ENCODE measurements at places on chromosomes 2 and 18. TPM values are rescaled to one million over a fixed set of nuclear protein-coding genes. Genes with fewer than 3 reads are reported as not detected.

GRCh38 chr18:79915161-79916127 lies 36.0 kb downstream of the SLC66A2 start:
- no peaks in the 10 kb centered on the region for H3K27me3 ChIP-seq
- DNase-seq = no peak
- no peak overlapping the region for H3K27ac ChIP-seq

GRCh38 chr2:121031568-121032340 lies 253.2 kb downstream of the TFCP2L1 start:
- H3K4me3 ChIP-seq = no peak overlapping the region
- H3K27ac ChIP-seq = no peak overlapping the region

DNA sequence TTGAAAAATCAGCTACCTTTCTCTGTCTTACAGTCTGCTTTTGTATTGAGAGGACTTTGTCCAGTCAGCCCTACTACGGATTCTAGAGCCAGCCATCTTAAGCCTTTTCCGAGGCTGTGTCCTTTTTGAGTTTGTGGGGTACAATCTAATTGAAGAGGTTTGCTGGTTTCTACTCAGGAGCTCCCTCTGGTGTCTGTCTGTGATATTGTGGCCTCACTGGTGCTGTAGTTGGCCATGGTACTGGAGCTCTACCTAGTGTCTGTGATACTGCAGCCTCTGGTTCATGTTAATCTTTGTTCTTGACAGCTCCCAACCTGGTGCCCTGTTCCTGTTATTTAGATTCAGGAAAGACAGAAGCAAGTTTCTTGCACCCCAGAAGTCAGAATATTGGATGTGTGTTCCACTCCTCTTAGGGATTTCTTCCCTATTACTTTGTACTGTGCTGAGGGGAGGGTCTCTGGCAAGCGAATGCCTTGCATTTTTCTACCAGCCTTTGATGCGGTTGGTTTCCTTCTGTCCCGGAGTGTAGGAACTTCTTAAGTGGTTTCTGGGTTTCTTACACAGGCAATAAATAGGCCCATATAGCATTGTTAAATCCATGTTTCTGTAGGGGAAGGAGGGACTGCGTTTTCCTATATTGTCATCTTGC lies 78.5 kb downstream of the ACSL3 start:
- no peak for DNase-seq
- peaks cover 9% of the 10 kb centered on the region for H3K4me1 ChIP-seq
- H3K27ac ChIP-seq = no peak overlapping the region
- H3K36me3 ChIP-seq = peaks cover 5% of the 10 kb centered on the region

GRCh38 chr2:54965425-54965824 lies 84.8 kb downstream of the RTN4 start:
- H3K4me3 ChIP-seq = no peak overlapping the region
- no peaks in the 10 kb centered on the region for H3K4me1 ChIP-seq
- no peak for DNase-seq
- no peak overlapping the region for H3K27ac ChIP-seq
- H3K27me3 ChIP-seq = no peaks in the 10 kb centered on the region

DNA sequence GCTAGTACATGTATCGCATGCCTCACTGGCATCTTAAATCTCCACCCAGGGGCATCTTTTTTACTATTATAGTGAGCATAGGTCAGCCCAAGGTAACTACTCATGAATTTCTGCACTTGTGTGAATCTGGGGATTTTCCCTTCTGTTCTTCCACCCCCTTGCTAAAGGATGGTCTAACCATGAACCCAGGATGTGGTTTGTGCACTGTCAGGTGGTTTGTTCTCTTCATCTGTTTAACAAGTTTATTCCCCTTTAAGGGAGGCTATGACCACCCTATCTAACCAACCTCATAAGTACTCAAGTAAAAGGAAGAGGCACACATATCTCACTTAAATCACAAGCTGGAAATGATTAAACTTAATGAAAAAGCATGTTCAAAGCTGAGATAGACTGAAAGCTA lies 243.0 kb downstream of the RPRM start:
- no peaks in the 10 kb centered on the region for H3K36me3 ChIP-seq
- no peaks in the 10 kb centered on the region for H3K27me3 ChIP-seq
- H3K4me1 ChIP-seq = no peaks in the 10 kb centered on the region
- no peak for DNase-seq

GRCh38 chr2:157420771-157421323 lies 23.0 kb downstream of the CYTIP start:
- peak overlapping the region; percentile 93 for H3K27ac ChIP-seq
- no peaks in the 10 kb centered on the region for H3K4me1 ChIP-seq
- H3K4me3 ChIP-seq = no peak overlapping the region

COLEC11 gene
- 0.84 TPM for total RNA-seq

DNA sequence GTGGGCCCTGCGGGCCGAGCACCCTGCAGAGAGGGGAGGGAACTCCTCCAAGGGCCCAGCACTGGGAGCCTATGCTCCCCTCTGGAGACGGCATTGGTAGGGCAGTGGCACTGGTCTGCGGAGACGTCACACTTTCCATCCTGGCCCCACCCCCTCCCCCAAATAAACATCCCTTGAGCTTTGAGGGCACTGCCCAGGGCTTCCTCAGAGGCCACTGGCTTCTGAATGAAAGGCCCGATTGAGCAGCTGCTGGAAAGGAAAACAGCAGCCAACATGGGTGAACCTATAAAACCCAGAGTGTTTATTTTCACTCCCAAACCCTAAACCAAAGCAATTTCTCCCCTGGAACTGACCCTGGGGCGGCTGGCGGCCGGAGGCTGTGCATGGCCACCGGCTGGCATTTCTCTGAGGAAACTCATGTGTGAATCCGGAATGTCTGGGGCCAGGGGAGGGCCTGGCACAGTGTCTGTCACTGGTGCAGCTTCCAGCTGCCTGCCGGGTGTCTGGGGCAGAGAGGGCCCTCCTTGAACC lies 138.9 kb downstream of the DYSF start:
- DNase-seq = no peak

DNA sequence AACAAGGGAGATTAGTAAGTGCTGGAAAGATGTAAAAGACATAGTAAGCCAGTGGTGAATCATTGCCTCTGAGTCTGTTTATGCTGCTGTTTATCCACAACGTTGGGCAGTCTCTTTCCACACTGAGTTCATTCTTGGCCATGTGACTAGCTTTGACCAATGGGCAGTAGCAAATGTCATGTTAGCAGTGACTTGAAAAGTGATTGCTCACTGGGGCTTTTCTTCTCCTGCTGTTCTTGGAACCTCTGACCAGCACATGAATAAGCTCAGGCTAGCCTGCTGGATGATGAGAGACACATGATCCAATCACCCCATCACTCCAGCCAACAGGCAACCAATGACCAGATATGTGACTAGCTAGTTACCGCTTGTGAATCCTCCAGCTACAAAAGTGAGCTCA lies 360.4 kb downstream of the SLC4A3 start:
- DNase-seq = no peak
- H3K4me3 ChIP-seq = no peak overlapping the region
- H3K27me3 ChIP-seq = no peaks in the 10 kb centered on the region

GRCh38 chr2:194271293-194271961 lies 1385.6 kb upstream of the SLC39A10 start:
- no peaks in the 10 kb centered on the region for H3K4me1 ChIP-seq
- H3K27ac ChIP-seq = no peak overlapping the region
- H3K4me3 ChIP-seq = no peak overlapping the region
- no peaks in the 10 kb centered on the region for H3K27me3 ChIP-seq

DNA sequence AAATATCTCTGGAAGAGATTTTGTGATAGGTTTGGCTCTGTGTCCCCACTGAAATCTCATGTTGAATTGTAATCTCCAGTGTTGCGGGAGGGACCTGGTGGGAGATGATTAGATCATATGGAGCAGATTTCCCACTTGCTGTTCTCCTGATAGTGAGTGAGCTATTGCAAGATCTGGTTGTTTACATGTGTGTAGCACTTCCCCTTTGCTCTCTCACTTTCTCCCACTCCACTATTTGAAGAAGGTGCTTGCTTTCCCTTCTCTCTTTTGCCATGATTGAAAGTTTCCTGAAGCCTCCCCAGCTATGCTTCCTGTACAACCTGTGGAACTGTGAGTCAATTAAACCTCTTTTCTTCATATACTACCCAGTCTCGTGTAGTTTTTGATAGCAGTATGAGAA lies 97.0 kb upstream of the FN1 start:
- no peaks in the 10 kb centered on the region for H3K27me3 ChIP-seq
- H3K4me3 ChIP-seq = no peak overlapping the region
- H3K36me3 ChIP-seq = no peaks in the 10 kb centered on the region
- no peak overlapping the region for H3K27ac ChIP-seq
- H3K4me1 ChIP-seq = no peaks in the 10 kb centered on the region

SLC25A12 gene
- total RNA-seq = 14.5 TPM

DNA sequence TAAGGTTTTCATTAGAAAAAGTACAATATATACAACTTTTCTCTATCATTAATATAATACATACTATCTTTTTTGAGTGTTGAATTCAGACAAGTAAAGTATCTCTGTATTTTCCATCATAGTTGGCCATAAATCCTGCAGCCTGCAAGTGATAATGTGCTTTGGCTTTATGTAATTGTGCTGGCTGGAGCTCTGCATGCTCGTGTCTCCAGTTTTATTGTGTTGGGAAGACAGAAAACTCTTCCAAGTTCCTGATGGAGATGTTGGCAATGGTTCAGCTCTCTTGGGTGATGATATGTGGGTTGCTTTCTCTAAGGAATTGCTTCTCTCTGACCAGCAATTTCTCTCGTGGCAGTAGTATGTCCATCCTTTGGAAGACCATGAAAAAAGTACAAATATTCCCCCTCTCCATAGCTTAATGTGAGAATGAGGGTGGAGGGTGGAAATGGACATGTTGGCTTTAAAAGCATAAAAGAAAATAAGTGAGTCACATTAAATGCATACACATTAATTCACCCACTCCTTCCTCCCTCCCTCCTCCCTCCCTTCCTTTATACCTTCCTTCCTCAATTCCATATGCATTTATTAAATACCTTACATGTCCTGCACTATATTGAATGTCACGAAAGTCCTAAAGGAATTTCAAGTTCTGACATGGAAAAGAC lies 344.2 kb downstream of the MTX2 start:
- H3K4me3 ChIP-seq = no peak overlapping the region
- H3K27ac ChIP-seq = no peak overlapping the region
- H3K4me1 ChIP-seq = no peaks in the 10 kb centered on the region

DNA sequence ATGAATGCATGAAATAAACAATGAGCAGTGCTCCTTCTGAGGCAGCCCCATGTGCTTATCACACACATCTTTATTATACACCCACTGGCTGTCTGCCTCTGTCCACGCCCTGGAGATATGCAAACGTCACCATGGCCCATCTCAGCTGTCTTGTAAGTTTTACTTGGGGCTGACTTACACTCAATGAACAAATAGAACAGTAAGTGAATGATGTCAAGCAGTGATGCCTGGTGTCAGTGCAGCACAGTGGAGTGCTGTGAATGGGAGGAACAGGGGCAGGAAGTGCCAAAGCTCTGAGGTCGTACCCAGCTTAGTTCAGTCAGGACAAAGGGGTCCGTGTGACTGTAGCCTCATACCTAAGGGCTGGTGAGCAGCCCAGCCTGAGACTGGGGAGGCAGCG lies 659.5 kb upstream of the HS6ST1 start:
- H3K4me1 ChIP-seq = no peaks in the 10 kb centered on the region
- H3K27ac ChIP-seq = no peak overlapping the region

DNA sequence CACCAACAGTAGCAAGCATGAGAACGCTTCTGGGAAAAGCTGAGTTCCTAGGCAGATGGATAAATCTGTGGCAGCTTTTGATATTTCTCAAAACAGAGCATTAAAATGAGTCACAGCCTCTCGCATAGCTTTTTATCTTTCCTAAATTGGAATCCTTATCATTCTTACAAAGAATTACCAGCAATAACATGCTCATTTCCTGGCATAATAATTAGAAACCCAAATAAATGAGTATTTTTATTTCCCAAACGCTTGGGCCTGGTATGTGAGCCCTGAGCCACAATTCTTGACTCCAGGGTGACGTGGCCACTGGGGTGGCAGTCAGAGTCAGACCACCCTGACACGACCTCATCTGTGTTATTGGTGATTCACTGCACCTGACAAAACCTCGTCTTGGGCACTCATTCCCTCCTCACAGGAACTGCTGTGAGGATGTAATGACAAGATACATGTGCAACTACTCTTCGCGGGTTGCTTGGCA lies 210.7 kb downstream of the ARL4C start:
- no peaks in the 10 kb centered on the region for H3K27me3 ChIP-seq
- no peaks in the 10 kb centered on the region for H3K4me1 ChIP-seq
- DNase-seq = no peak
- H3K36me3 ChIP-seq = no peaks in the 10 kb centered on the region
- H3K27ac ChIP-seq = peak overlapping the region; percentile 3

CYP26B1 gene
- 4.7 TPM for total RNA-seq

SLC5A7 gene
- 0.84 TPM for total RNA-seq

- H3K4me3 ChIP-seq = no peak overlapping the region
- H3K36me3 ChIP-seq = no peaks in the 10 kb centered on the region
- H3K27ac ChIP-seq = no peak overlapping the region
- H3K27me3 ChIP-seq = no peaks in the 10 kb centered on the region
- DNase-seq = no peak
- H3K4me1 ChIP-seq = peaks cover 16% of the 10 kb centered on the region
Observed at GRCh38 chr18:59142274-59142673, 2.6 kb downstream of the SEC11C start.

GGCX gene
- total RNA-seq = 126 TPM

CRYGD gene
- total RNA-seq = not detected

DNA sequence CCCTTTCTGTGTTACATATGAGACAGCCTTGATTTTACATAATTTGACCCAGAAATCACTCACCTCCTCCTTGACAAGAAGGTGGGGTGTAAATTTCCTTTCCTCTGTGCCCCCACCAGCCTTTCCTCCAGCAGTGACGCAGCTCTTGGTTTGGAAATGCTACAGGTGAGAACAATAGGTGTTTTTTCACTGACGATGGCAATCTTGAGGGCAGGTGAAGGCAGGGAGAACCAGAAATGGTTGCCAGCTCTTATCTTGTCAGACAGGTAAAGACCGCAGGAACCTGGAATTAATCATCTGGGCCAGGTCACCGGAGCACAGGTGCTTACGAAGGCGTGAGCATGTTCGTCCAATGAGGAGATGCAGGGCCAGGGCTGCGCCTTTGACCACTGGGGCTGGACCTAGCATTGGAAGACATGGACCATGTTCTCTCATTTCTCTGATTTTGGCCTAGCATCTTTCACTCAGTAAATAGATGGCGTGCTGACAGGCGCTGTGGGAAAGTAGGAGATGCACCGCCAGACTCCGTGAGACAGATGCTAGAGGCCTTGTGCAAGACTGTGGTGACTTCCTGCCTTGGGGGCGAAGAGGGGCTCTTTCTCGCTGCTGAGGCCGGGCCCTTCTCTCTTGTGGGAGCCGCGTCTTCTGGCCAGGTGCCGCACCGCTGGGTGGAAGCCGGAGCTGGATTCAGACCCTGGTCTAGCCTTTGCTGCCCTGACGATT lies 4.0 kb downstream of the CIDEA start:
- no peaks in the 10 kb centered on the region for H3K4me1 ChIP-seq
- H3K36me3 ChIP-seq = no peaks in the 10 kb centered on the region
- DNase-seq = no peak
- peaks cover 19% of the 10 kb centered on the region for H3K27me3 ChIP-seq

DCDC2C gene
- total RNA-seq = not detected

- no peaks in the 10 kb centered on the region for H3K27me3 ChIP-seq
- no peak for DNase-seq
- no peaks in the 10 kb centered on the region for H3K36me3 ChIP-seq
- no peak overlapping the region for H3K4me3 ChIP-seq
- H3K4me1 ChIP-seq = no peaks in the 10 kb centered on the region
Observed at GRCh38 chr18:36608107-36608506, 220.7 kb downstream of the TPGS2 start.

ATRAID gene
- 102 TPM for total RNA-seq

TEX261 gene
- 63.8 TPM for total RNA-seq

- H3K4me1 ChIP-seq = no peaks in the 10 kb centered on the region
- H3K27ac ChIP-seq = no peak overlapping the region
- H3K4me3 ChIP-seq = no peak overlapping the region
- DNase-seq = no peak
- H3K36me3 ChIP-seq = no peaks in the 10 kb centered on the region
Observed at GRCh38 chr2:27186613-27187345, 25.1 kb upstream of the ATRAID start.

Measured in left lung (tissue), 14 donors.